ENCODE measurements at places on chromosomes 1 and 21. TPM values are rescaled to one million over a fixed set of nuclear protein-coding genes. Genes with fewer than 3 reads are reported as not detected.

- DNase-seq: no peak
- H3K36me3 ChIP-seq: no peaks in the 10 kb centered on the region
- H3K4me3 ChIP-seq: no peak overlapping the region
- H3K4me1 ChIP-seq: peaks cover 23% of the 10 kb centered on the region
- H3K27ac ChIP-seq: no peak overlapping the region
Observed at GRCh38 chr1:27506703-27507102, 16.7 kb upstream of the WASF2 start.

- DNase-seq: no peak
- no peak overlapping the region for H3K27ac ChIP-seq
- no peak overlapping the region for H3K4me3 ChIP-seq
- no peaks in the 10 kb centered on the region for H3K36me3 ChIP-seq
- H3K27me3 ChIP-seq: no peaks in the 10 kb centered on the region
Observed at GRCh38 chr1:32007591-32007940, 6.1 kb upstream of the KHDRBS1 start.

Gene S100A16
- 78.9 TPM for total RNA-seq

DNA sequence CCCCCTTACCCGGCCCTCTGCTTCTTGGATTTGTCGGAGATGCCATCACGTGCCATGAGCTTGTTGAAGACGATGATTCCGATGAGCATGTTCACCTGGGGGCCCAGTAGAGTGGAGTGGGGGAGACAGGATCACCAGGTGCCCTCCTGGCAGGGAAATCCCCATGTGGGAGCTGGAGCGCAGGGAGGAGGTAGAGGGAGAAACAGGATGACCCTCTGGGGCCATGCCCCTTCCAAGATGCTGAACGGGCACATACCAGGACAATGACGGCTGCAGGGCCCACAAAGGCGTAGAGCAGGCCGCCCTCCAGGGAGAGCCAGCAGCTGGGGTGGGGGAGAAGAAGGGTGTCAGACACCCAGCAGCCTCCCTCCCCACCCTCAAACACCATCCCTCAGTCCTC, 28.6 kb downstream of the ADGRB2 start:
- no peak overlapping the region for H3K27ac ChIP-seq
- no peak for DNase-seq
- no peaks in the 10 kb centered on the region for H3K4me1 ChIP-seq
- H3K4me3 ChIP-seq: no peak overlapping the region
